ENCODE measurements at places on chromosomes 1 and 21. TPM values are rescaled to one million over a fixed set of nuclear protein-coding genes. Genes with fewer than 3 reads are reported as not detected.

DNA sequence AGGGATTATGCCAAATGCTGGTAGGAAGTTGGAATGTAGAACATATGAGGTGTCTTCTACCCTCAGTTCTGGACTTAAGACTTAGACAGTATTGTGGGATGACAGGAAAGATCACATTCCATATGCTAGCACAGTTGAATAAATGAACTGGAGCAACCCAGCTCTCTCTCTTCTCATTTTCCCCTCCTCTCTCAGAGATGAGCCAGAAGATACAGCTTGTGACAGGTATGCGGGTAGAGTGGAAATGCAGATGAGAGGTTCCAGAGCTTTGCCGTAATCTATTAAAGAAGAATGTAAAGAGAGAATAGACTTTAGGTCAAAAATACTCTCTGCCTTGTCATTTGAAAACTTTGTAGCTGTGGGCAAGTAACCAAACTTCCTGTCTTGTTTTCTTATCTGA is 32.5 kb upstream of the HMCN1 start:
- H3K36me3 ChIP-seq = no peaks in the 10 kb centered on the region
- no peaks in the 10 kb centered on the region for H3K27me3 ChIP-seq
- no peak for DNase-seq
- H3K4me3 ChIP-seq = no peak overlapping the region
- peak overlapping the region; percentile 84 for H3K27ac ChIP-seq
- peaks cover 7% of the 10 kb centered on the region for H3K4me1 ChIP-seq

The TNFRSF8 gene
- 0.07 TPM for polyA plus RNA-seq

DNA sequence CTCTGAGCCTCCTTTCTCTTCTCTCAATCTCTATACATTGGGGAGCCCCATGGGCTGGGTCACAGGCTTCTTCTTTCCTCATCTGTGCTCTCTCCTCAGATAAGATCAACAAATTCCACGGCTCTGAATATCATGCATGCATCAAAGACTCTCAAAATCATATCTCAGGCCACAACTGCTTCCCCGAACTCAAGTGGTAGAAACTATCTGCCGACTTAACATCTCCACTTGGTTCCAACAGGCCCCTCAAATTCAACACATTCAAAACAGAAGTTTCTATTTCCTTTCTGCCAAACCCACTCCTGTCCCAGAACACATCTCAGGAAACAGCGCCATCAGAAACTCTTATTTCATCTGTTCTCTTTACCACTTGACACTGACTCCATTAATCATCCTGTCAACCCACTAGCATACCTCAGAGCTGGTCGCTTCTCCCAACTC is 16.7 kb downstream of the DDX59 start:
- DNase-seq = no peak
- no peak overlapping the region for H3K27ac ChIP-seq
- no peak overlapping the region for H3K4me3 ChIP-seq
- no peaks in the 10 kb centered on the region for H3K4me1 ChIP-seq
- H3K27me3 ChIP-seq = no peaks in the 10 kb centered on the region

The MYBPH gene
- polyA plus RNA-seq = not detected

DNA sequence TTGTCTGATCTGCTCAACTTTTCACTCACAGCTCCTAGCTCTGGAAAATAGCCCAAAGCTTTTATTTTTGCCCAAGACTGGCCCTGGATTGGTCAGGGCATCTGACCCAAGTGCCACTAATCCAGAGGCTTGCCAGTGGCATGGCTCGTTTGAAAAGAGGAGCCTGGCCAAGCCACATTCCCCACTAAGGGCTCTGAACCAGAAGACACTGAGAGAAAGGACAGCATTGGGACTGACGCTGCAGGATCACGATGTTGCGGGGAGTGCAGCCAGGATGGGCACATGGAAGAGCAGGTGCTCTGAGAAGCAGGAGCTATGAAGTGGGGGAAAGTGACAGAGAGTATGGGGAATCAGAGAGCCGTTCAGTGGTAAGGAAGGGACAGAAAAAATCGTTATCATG is 44.9 kb upstream of the TSPAN2 start:
- DNase-seq = no peak
- H3K4me3 ChIP-seq = no peak overlapping the region
- no peaks in the 10 kb centered on the region for H3K36me3 ChIP-seq

The PGLYRP4 gene
- polyA plus RNA-seq = not detected

The RXRG gene
- not detected for polyA plus RNA-seq

DNA sequence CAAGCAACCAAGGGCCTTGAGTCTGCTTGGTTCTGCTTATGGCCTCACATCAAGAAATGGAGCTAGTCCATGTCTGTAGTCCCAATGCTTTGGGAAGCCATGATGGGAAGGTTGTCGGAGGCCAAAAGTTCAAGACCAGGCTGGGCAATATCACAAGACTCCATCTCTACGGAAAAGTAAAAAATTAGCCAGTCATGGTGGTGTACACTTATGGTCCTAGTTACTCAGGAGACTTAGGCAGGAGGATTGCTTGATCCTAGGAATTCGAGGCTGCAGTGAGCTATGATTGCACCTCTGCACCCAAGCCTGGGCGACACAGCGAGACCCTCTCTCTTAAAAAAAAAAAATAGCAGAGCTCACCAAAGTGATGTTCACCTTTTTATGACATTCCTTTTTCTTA is 80.1 kb upstream of the DNAJC6 start:
- H3K4me1 ChIP-seq = peaks cover 8% of the 10 kb centered on the region
- no peak for DNase-seq
- H3K4me3 ChIP-seq = no peak overlapping the region
- no peaks in the 10 kb centered on the region for H3K27me3 ChIP-seq
- no peaks in the 10 kb centered on the region for H3K36me3 ChIP-seq
- no peak overlapping the region for H3K27ac ChIP-seq

DNA sequence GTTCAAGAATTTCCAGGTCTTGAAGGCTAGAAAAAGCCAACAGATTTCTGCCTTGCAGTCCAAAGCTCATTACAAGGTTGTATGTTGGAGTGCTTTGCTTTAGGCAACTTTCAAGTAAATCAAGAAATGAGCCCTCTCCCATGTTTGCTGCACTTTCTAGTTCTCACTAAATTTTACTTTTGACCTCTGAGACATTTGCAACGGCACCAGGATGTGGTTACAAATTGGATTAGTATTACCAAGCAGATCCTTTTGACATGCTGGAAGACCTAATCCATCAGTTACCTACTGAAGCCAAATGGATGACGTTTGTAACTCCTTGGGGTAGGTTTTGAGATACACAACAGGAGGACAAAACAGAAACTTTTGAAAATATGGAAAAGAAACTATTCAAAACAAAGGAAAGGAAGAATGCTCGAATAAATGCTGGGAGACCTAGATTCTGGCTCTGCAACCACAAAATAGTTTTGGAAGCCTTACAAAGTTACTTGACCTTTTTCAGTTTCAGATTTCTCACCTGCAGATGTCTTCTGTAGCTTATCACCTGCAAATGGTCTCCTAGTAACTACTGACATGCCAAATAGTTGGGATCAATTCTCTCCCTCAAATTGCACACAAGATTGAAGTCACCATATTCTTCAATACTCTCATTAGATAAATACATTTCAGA is 251.7 kb upstream of the ADGRL2 start:
- no peak overlapping the region for H3K4me3 ChIP-seq
- DNase-seq = no peak
- H3K27me3 ChIP-seq = no peaks in the 10 kb centered on the region
- H3K4me1 ChIP-seq = no peaks in the 10 kb centered on the region
- no peak overlapping the region for H3K27ac ChIP-seq

GRCh38 chr21:37431243-37431642 is 64.7 kb downstream of the DYRK1A start:
- peaks cover 38% of the 10 kb centered on the region for H3K36me3 ChIP-seq
- DNase-seq = no peak
- H3K4me3 ChIP-seq = no peak overlapping the region
- peaks cover 7% of the 10 kb centered on the region for H3K4me1 ChIP-seq
- no peak overlapping the region for H3K27ac ChIP-seq

DNA sequence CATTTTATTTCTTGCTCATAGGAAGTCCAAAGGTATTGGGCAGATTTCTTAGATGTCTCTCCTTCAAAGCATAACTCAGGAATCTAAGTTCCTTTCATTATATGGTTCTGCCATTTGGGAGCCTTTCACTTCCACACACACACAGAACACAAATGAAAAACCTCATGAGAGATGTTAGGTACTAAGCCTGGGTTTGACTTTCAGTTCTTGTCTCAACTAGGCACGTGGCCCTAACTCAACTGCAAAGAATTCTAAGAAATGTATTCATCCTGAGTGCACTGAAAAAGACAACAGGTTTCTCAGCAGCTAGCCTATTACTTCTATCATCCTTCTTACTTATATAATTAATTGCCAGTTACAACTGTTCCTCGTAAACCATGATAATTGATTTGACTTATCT is 190.0 kb upstream of the SAMSN1 start:
- H3K27me3 ChIP-seq = no peaks in the 10 kb centered on the region
- H3K36me3 ChIP-seq = no peaks in the 10 kb centered on the region
- DNase-seq = no peak
- H3K4me1 ChIP-seq = no peaks in the 10 kb centered on the region

DNA sequence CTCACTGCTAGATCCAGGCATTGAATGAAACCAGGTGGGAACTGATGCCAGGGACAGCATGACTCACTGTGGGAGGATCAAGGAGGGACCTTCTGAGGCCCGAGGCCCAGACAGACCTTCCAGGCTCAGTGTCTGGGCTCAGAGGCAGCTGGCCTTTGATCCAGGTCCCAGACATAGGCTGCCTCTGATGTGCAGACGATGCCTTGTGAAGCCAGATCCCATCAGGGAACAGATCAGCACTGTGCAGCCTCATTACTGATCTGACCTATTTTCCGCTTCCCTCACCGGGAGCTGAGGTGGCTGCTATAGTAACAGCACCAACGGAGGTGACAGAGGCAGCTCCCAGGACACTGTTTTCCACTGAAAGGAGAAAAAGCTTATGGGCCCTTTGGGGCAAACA is 399.5 kb downstream of the MATN1 start:
- peaks cover 35% of the 10 kb centered on the region for H3K4me1 ChIP-seq
- DNase-seq = peak; percentile 68
- no peak overlapping the region for H3K27ac ChIP-seq

- no peak overlapping the region for H3K27ac ChIP-seq
- no peaks in the 10 kb centered on the region for H3K27me3 ChIP-seq
- H3K4me3 ChIP-seq = no peak overlapping the region
- H3K36me3 ChIP-seq = no peaks in the 10 kb centered on the region
Observed at GRCh38 chr1:70961374-70961975, 86.1 kb downstream of the PTGER3 start.

The OLIG2 gene
- not detected for polyA plus RNA-seq

DNA sequence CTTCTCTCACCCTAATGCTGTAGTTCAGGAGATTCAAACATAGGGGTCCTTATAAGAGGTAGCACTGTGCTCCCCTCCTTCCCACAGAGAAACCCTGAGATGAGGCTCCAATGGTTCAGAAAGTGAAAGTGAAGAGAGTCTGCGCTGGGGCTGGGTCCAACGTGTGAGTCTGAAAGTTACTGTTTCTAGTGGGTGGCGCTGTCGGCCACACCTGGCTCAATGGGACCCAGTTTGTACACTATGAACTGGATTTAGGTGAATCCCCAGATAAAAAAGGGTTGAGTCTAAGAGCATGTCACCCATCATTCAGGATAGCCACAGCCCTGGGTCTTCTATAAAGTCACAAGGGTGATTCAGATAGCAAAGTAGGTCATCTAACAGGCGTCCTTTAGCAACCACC is 2.8 kb downstream of the SMCP start:
- H3K4me1 ChIP-seq = no peaks in the 10 kb centered on the region
- no peak overlapping the region for H3K27ac ChIP-seq
- H3K4me3 ChIP-seq = no peak overlapping the region
- H3K27me3 ChIP-seq = no peaks in the 10 kb centered on the region
- no peak for DNase-seq
- no peaks in the 10 kb centered on the region for H3K36me3 ChIP-seq

DNA sequence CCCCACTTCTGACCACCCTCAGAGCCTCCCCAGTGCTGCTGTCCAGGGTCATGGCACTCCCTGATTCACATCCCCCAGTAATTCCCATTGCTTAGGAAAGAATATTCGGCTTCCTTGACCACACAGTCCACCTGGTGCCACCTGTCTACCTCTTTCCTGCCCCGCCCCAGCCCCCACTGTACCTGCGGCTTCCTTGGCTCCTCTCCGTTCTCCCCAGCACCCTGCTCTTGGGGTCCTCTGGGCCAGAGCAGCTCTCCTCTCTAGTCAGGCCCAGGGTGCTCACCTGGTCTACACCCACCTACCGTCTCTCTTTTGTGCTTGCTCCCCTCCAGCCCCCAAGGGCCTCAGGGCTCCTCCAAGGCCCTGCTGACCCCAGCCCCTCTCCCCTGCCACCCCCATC is 142.6 kb downstream of the PEX14 start:
- no peak overlapping the region for H3K4me3 ChIP-seq
- H3K27ac ChIP-seq = no peak overlapping the region
- H3K27me3 ChIP-seq = no peaks in the 10 kb centered on the region
- H3K36me3 ChIP-seq = no peaks in the 10 kb centered on the region
- no peak for DNase-seq

DNA sequence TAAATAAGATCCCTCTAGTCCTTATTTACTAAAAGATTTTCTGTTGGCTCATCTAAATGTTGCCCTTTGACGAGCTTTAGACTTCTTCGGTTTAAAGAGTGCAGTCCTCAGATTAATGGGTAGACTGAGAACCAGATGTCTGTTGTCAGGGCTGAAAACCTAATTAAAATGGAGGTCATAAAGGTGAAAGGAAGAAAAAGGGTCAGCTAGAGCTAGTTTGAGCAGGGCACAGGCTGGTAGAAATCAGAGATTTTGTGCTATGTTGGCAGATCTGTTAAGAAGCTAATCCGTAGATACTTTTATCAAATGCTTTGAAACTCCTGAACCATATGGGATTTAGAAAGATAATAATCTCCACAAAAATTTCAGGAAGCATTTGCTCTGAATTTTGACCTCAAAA is 959.0 kb downstream of the PLA2G4A start:
- no peaks in the 10 kb centered on the region for H3K27me3 ChIP-seq
- no peaks in the 10 kb centered on the region for H3K36me3 ChIP-seq
- DNase-seq = no peak

- H3K36me3 ChIP-seq = no peaks in the 10 kb centered on the region
- peak overlapping the region; percentile 34 for H3K27ac ChIP-seq
- no peak overlapping the region for H3K4me3 ChIP-seq
- peak; percentile 77 for DNase-seq
- peaks cover 4% of the 10 kb centered on the region for H3K4me1 ChIP-seq
Observed at GRCh38 chr1:53296117-53296749, 31.6 kb downstream of the LRP8 start.

DNA sequence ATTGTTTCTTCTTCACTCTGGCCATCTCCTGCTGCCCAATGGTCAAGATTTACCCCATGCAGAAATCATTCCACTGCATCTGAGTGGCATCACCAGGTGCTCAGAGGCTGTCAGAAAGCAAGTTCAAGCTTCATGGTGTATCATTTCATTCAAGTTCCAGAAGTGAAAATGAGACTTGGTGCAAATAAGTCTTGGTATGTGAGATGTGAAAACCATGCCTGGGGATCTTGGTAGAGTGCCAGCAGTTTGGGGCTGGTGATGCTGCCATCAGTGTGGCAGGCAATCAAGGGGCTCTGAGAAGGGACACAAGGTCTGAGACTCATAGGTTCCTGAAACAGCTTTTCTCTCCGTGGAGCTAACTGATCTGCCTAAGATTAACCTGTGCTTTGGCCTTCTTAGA is 52.0 kb downstream of the CD2 start:
- H3K4me1 ChIP-seq = peaks cover 5% of the 10 kb centered on the region
- no peak for DNase-seq
- H3K4me3 ChIP-seq = no peak overlapping the region
- H3K27ac ChIP-seq = no peak overlapping the region
- H3K36me3 ChIP-seq = no peaks in the 10 kb centered on the region

GRCh38 chr21:41166884-41167283 is 1.1 kb upstream of the BACE2 start:
- no peak overlapping the region for H3K27ac ChIP-seq
- H3K4me1 ChIP-seq = no peaks in the 10 kb centered on the region
- H3K27me3 ChIP-seq = no peaks in the 10 kb centered on the region
- H3K36me3 ChIP-seq = no peaks in the 10 kb centered on the region
- H3K4me3 ChIP-seq = no peak overlapping the region

The HJV gene
- not detected for polyA plus RNA-seq

The FAM43B gene
- polyA plus RNA-seq = not detected
